ENCODE measurements at places on chromosomes 7 and 10.

- no peaks in the 10 kb centered on the region for H3K36me3 ChIP-seq
- H3K4me3 ChIP-seq = no peak overlapping the region
- DNase-seq = no peak
- no peak overlapping the region for H3K27ac ChIP-seq
- peaks cover 12% of the 10 kb centered on the region for H3K27me3 ChIP-seq
Observed at GRCh38 chr7:134619627-134620331, 26.9 kb upstream of the BPGM start.

- H3K4me3 ChIP-seq = no peak overlapping the region
- no peaks in the 10 kb centered on the region for H3K36me3 ChIP-seq
- no peaks in the 10 kb centered on the region for H3K4me1 ChIP-seq
Observed at GRCh38 chr10:58641095-58641531, 128.4 kb downstream of the BICC1 start.

- no peaks in the 10 kb centered on the region for H3K4me1 ChIP-seq
- H3K36me3 ChIP-seq = no peaks in the 10 kb centered on the region
- H3K27ac ChIP-seq = no peak overlapping the region
- no peak for DNase-seq
- no peak overlapping the region for H3K4me3 ChIP-seq
- H3K27me3 ChIP-seq = no peaks in the 10 kb centered on the region
Observed at GRCh38 chr10:34423673-34424625, 391.1 kb downstream of the PARD3 start.

DNA sequence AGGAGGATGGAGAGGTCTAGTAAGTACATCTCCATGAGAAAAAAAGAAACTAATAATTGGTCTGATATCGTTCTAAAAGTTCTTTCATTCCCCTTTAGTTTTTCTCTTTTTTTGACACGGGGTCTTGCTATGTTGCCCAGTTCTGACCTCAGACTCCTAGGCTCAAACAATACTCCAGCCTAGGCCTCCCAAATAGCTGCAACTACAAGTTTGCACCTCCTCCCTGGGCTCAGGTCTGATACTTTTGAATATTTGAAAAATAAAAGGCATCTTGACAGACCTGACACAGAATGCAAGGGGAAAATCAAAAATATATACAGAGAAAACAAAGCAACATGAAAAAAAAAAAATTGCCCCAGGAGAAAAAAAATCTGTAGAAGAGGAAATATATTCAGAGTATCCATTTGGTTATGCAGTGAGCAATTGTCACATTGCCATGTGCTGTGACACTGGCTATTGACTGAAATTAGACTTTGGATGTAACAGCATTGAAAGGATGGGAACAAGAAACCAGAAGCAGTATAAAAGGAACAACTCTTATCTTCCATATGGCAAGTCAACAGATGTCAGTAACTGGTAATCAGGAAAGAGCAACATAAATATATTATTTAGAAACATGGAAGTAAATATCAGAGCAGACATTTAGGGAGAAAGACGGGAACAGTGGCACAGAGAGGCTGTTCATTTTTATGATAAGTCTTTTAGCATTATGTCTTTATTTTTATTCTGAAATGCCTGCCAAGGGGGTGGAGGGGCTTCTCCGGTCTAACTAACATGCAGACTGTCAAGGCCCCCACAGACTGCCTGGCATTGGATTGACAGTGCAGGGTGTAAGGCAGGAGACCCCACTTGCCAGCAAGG, 408.4 kb downstream of the PARD3 start:
- peaks cover 2% of the 10 kb centered on the region for H3K27me3 ChIP-seq
- H3K4me1 ChIP-seq = no peaks in the 10 kb centered on the region
- H3K4me3 ChIP-seq = no peak overlapping the region
- no peaks in the 10 kb centered on the region for H3K36me3 ChIP-seq
- no peak overlapping the region for H3K27ac ChIP-seq

- peaks cover 70% of the 10 kb centered on the region for H3K4me1 ChIP-seq
- H3K27ac ChIP-seq = peak overlapping the region; percentile 100
- H3K4me3 ChIP-seq = peak overlapping the region; percentile 99
- DNase-seq = peak; percentile 65
- peaks cover 9% of the 10 kb centered on the region for H3K36me3 ChIP-seq
Observed at GRCh38 chr10:28533571-28534304, 820 bp downstream of the WAC start.

DNA sequence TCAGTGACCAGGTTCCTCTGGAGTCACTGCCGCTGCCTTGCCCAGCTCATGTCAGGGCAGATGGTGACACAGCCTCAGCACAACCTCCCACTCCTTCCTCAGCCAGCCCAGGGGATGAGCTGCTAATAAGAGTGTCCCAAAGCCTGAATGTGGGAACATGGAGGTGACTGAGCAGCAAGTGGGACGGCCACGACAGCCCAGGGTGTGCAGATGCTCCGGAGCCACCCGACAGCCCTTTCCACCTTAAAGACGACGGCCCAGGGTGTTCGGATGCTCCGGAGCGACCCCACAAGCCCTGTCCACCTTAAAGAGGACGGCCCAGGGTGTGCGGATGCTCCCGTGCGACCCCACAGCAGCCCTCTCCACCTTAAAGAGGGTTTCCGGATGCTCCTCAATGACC, 89.2 kb downstream of the DIP2C start:
- H3K4me1 ChIP-seq = no peaks in the 10 kb centered on the region
- no peak overlapping the region for H3K4me3 ChIP-seq
- no peak overlapping the region for H3K27ac ChIP-seq
- no peak for DNase-seq

DNA sequence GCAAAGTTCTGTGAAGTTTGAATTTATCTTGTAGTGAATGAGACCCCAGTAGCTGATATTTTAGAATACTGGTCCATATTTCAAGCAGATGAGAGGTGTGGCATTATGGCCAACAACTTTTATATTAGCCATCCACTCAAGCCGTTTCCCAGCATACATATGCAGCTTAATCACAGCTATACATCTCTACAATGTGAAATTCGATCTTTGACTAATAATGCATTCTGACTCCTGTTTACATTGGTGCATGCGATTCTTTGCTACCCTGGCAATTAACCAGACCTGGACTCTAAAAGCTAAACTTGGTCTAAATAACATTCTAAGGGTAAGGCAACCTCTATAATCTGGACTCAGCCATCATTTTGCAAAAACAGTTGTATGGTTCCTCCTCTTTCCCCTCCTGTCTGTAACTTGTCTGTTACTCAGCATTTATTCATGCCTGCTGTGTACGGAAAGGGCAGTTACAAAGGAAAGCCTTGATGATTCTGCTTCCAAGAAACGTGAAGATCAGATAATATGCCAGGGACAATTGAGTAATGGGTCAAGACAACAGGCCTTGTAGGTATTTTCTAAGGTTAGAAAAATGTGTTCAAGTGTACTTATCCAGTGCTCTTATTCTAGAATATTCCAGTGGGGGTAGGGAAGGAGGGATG, 50.6 kb downstream of the PNLIPRP2 start:
- H3K36me3 ChIP-seq = no peaks in the 10 kb centered on the region
- no peak overlapping the region for H3K27ac ChIP-seq

- no peak overlapping the region for H3K4me3 ChIP-seq
- H3K27ac ChIP-seq = no peak overlapping the region
- no peak for DNase-seq
- H3K4me1 ChIP-seq = peaks cover 30% of the 10 kb centered on the region
Observed at GRCh38 chr10:44955413-44956070, 4.1 kb upstream of the RASSF4 start.

DNA sequence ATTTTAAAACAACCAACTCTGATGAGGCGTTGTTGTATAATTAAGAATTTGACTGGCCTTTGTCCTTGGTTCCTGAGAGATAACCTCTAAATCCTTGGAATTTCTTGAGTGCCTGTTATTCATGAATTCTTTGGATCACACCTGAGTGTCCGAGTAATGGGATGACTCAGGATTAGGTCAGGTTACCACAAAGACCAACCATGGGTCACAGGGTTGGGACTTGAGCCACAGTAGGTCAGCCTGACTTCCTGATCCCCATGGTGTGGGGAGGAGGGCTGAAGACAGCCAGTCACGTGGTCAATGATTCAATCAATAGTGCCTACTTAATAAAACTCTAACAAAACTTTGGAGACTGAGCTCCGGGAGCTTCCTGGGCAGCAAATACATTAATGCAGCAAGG, 192.5 kb downstream of the GFRA1 start:
- H3K4me1 ChIP-seq = no peaks in the 10 kb centered on the region
- H3K4me3 ChIP-seq = no peak overlapping the region
- H3K27ac ChIP-seq = no peak overlapping the region
- no peaks in the 10 kb centered on the region for H3K36me3 ChIP-seq
- no peak for DNase-seq

GRCh38 chr7:134212576-134213546, 85.7 kb downstream of the LRGUK start:
- no peak overlapping the region for H3K4me3 ChIP-seq
- no peak overlapping the region for H3K27ac ChIP-seq
- H3K27me3 ChIP-seq = peaks cover 4% of the 10 kb centered on the region
- no peaks in the 10 kb centered on the region for H3K4me1 ChIP-seq
- no peak for DNase-seq
- no peaks in the 10 kb centered on the region for H3K36me3 ChIP-seq

DNA sequence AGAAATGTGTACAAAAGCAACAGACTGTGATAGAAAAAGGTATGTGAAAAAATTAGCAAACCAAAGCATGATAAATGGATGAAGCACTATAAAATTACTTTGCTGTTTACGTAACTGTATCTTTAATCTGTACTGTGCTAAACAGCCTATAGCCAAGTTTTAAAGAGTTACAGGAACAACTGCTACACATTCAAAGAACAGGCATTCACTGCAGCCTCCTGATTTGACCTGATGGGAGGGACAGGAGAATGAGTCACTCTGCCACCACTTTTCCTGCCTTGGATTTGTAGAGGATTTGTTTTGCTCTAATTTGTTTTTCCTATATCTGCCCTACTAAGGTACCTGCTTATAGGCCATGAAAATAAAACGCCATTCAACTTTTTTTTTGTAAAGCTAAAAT, 116.1 kb downstream of the FANK1 start:
- H3K36me3 ChIP-seq = no peaks in the 10 kb centered on the region
- H3K27me3 ChIP-seq = peaks cover 4% of the 10 kb centered on the region
- no peak for DNase-seq
- peak overlapping the region; percentile 82 for H3K4me3 ChIP-seq
- H3K4me1 ChIP-seq = peaks cover 58% of the 10 kb centered on the region

DNA sequence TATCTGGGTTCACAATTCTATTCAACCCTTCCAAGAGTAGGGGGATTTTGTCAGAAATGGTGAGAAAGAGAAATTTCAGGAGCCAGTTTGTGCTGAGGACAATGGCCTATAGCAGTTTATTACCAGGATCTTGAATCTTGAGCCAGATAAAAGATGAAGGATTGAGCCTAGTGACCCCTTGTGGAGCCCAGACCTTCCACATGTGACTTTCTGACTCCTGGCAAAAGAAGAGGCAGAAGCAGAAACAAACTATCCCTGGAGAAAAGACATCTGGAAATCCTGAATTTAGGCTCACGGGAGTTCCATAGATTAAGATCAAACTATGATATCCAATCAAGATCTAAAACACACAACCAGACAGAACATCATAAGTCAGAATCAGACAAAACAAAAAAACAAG, 60.9 kb upstream of the CHRM2 start:
- H3K4me3 ChIP-seq = no peak overlapping the region
- H3K4me1 ChIP-seq = no peaks in the 10 kb centered on the region
- peaks cover 4% of the 10 kb centered on the region for H3K36me3 ChIP-seq

DNA sequence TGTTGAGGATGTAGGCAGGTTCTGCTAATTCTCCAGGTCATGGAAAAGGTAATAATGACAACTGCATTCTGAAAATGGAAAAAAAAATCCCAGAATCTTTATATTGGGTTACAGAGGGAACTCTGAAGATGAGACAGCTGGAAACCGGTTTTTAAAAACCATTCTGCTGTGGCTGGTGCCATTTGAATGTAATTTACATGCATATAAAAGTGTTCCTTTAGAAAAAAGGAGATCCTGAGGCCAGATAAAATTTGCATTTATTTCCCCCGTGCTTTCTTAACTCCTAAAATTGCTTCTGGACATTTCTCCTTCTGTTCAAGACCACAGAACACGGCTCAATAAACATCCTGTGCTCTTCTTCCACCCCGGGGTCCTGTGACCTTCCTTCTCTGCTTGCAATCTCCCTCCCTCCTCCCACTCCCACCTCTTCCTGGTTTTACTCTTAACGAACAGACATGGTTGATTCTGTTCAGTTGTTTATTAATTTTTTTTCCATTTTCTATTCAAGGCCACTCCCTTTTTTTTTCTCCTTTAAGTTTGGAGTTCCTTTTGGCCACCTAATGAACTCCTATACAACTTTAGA, 41.6 kb downstream of the SH2D4B start:
- no peak overlapping the region for H3K4me3 ChIP-seq
- no peaks in the 10 kb centered on the region for H3K4me1 ChIP-seq
- peaks cover 1% of the 10 kb centered on the region for H3K27me3 ChIP-seq
- no peak overlapping the region for H3K27ac ChIP-seq

DNA sequence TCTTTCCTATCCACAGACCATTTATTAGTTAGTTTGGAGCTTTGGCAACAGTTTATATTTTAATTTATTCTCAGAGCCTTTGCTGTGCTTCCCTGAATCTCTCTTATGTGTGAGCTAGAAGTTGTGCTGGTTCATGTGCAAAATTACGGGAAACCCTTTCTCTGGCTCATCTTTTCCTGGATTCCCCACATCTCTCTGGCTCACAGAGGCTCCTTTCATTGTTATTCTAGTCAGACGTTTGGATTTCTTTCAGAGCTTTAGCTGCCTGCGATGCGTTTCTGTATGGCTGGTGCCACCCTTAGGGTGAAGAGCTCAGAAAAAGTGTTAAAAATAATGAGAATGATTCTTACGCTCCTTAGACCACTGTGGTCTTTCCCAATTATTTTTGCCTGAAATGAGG, 53.3 kb downstream of the TPST1 start:
- H3K4me1 ChIP-seq = peaks cover 9% of the 10 kb centered on the region
- no peak overlapping the region for H3K27ac ChIP-seq
- no peak overlapping the region for H3K4me3 ChIP-seq
- DNase-seq = no peak

GRCh38 chr10:26468700-26469099, 30.6 kb downstream of the APBB1IP start:
- H3K27me3 ChIP-seq = no peaks in the 10 kb centered on the region
- peak overlapping the region; percentile 85 for H3K4me3 ChIP-seq
- H3K4me1 ChIP-seq = peaks cover 89% of the 10 kb centered on the region
- peak overlapping the region; percentile 93 for H3K27ac ChIP-seq
- DNase-seq = peak; percentile 56

Data from immature natural killer cell (primary cell).